Stimulated activated CD8-positive, alpha-beta memory T cell treated with anti-CD3 and anti-CD28 coated beads, Interleukin-4, amount 100 ng/mL, for 1 hour (primary cell): ENCODE measurements at places on chromosomes 1 and 21.
A peak's percentile ranks its signal among the peaks of the same experiment; 100 is the strongest.

- no peak for DNase-seq
Observed at GRCh38 chr1:18107369-18108298, at the start of gene IGSF21. Gene IGSF21, plus strand, starts transcription at chr1:18107798. Its CDS starts 331 bp downstream, at chr1:18108129.

DNA sequence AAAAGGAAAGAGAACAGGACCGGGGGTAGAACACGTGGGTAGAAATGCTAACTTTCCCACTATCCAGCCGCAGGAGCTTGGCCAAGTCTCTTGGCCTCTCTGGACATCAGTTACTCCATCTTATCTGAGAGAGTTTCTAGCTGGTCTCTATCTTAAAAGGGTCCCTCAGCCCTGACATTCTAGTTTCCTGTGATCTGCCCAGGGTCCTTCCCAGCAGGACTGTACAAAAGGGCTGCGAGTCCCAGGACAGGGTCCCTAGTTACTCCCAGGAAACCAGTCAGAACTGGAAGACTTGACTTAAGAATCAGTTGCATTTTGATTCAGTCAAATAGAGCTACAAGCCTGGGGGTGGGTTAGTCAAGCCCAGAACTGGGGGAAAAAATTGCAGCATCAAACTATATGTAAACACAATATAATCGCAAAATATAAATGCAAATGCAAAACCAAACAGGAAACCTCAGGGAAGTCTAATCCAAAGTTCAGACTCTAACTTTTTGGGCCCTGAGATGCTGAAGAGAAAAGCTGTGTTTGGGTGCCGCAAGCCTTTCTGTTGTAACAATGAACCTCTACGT lies 2.9 kb downstream of the ASAP3 start:
- DNase-seq: no peak

GRCh38 chr1:230868736-230869385 lies 540 bp upstream of the C1orf198 start:
- no peak for DNase-seq

- DNase-seq: no peak
Observed at GRCh38 chr1:167916766-167917511, 3.0 kb upstream of the ADCY10 start.

DNA sequence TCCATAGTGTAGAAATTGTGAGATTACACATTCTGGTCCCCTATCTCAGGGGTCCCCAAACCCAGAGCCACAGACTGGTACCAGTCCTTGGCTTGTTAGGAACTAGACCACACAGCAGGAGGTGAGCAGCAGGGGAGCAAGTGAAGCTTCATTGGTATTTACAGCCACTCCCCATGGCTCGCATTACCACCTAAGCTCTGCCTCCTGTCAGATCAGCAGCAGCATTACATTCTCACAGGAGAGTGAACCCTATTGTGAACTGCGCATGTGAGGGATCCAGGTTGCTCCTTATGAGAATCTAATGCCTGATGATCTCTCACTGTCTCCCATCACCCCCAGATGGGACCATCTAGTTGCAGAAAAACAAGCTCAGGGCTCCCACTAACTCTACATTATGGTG lies 229.7 kb upstream of the IRF2BP2 start:
- no peak for DNase-seq

DNA sequence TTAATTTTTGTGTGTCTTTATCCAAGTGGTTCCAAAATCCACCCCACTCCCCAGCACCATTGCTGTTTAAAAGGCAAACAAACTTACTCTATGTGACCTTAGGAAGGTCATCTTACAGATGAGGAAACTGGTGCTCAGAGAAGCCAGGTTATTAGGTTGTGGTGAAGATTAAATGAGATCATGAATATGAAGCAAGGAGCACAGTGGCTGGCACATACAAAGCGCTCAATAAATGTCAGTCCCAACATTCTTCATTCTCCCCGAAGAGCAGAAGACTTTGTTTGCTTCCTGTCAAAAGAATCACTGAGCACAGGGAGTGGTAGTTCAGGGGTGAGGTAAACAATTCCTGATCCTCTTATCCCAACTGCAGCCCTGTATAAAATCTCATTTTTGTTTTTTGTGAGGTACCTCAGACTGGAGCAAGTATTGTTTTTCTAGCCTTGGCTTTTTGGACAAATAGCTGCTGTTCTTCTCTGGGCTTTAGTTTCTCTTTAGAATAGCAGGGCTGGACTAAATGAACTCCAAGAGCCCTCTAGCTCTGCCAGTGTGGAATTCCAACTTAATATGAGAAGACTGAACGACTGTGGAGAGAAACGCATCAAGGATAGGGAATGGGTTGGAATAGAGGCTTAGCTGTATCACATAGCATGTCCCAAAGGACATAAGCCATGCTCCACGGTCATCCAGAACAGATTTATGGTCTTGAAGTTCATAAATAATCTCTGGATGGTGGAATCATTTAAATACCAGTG lies 455.3 kb upstream of the USP24 start:
- no peak for DNase-seq

DNA sequence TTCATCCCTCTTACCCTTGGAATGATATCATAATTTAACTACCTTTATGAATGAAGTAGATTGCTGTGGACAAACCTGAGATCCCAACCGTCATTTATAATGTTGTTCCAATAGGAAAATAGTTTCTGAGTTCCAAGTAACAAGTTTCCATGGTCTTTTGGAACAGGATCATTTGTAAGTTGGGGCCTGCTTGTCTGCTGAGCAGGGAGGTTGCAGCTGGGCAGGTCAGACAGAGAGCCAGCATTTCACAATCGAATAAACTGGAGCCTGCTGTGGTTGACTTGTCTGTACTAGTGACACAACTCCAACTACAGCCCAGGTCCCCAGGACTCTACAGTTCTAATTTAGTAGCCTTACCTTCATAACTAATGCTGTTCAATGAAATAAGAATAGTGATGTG lies 18.6 kb upstream of the RALGPS2 start:
- DNase-seq: no peak

- no peak for DNase-seq
Observed at GRCh38 chr1:244782056-244782455, 53.4 kb upstream of the COX20 start.

DNA sequence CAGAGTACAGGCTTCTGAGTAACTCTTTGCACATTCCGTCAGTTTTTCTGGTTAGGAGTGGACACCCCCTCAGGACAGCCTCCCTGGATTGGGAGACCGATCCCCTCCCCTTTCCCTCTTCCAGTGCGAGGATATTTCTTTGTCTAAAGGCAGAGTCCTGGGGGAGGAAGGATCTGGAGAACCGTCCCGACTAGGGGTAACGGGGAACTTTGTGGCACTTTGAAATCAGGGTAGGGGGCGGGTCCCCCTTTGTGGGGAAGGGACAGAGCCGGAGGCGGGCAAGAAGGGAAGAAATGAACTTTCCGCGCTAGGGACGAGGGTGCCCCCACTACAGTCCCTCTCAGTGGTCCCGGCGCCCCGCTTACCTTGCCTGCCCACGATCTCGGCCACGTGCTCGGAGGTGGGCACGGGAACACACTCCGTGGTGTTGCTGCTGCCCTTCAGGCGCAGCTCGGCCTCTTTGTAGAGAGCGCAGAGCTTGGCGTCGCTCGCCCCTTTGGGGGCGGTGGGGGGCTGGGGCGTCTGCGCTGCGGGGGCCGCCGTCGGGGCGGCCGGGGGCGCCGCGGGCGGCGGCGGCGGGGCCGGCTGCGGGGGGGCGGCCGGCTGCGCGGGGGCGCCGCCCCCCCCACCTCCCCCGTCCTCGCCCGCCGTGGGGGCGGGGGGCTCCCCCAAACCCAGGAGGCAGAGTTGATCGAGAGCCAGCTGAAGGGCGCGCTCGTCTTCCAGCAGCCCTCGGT lies 917 bp downstream of the MEX3A start:
- DNase-seq: no peak

DNA sequence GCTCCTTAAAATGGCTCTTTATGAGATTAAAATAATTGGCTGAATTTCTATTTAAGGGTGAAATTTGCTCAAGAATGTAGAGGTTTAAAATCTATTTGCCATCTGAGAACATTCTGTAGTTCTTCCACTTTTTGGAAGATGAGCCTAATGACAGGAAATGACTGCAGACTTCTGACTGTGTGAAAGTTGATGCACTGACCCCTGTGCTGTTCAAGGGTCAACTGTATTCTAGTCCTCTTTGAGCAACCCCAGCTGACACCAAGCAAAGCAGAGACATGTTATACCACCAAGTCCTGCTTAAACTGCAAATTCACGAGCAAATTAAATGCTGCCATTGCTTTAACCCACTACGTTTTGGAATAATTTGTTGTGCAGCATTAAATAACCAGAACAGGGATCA lies 26.6 kb downstream of the DDAH1 start:
- DNase-seq: no peak

DNA sequence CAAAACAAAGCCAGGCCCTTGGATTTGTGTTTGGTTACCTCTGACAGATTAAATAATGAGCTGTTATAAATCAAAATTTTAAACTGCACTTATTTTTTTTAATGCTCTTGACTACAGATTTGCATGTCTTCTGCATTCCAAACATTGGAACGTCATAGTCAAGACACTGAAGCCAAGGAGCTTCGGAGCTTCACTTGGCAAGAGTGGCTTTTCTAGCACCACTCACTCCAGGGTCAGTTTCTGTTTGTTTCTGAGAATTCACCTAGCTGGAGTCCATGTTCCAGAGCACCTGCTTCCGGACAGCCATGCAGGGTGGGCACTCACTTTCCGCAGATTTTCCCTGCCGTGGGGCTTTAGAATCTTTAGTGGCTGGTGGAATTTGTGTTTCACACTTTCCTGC lies 202.9 kb downstream of the ZP4 start:
- DNase-seq: no peak

DNA sequence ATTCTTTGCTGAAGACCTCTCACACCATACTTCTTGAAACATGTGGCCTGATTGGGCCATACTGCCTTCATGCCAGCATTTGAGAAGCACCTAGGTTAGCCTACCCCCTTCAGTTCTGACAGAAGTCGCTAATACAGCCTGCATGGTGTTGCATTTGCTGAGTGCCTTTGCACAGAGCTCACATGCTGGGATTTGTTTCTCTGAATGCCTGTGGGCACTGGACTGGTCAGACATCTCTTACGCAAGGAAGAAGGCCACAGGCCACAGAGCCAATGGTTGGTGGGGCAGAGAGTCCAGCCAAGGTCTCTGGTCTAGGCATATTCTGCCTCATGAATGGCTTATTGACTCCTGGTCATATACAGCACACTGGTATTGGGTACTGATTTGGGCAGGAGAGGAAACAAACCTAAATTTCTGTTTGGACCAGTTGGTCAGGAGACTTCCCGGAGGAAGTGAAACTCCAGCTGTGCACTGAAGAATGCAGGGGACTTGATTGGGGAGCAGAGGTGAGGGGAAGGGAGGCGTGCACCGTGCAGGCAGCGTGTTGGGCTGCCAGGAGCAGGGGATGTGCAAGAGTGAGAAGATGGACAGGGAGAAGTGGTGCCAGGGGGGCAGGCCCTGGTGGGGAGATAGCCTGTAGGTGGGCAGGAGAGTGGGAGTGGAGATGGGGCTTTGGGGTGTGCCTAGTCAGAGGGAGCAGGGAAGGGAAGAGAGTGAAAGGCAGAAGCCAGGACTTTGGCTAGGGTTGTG lies 18.1 kb downstream of the URB2 start:
- DNase-seq: no peak

GRCh38 chr1:84709131-84709530 lies 18.9 kb upstream of the SSX2IP start:
- no peak for DNase-seq

GRCh38 chr1:183942933-183943693 lies 94.4 kb downstream of the COLGALT2 start:
- DNase-seq: no peak

DNA sequence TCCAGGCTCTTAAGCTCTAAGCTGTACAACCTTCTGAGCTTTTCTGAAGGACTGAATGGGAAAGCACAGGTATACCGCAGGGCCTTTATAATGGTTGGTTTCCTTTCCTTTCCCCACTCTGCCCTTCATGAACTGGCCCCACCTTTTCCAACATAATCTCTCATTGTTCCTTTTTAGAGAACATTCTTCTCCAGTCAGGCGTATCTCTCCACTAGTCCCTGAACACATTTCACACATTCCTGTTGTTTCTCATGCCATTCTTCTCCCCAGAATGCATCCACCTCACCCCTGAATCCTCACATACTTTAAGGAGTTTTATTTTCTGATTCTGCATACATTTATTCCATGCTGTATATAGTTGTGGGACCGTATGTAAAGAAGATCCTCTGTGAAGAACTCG lies 41.3 kb downstream of the PGM1 start:
- no peak for DNase-seq

DNA sequence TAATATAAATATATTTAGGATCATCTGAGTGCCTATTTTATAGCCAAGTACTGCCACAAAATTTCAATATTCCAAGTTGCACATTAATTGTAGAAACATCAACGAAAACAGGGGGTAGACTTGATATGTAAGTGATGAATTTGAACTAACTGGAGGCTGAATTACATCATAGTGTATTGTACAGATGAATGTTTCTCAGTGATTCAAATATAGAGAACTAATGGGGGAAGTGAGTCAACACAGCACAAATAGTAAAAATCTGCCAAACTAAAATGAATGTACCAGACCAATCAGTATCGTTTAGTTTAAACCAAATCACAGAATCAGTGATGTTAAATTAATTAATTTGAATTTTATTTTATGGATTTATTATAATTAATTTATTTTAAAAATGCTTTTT lies 42.8 kb downstream of the RTCA start:
- DNase-seq: no peak

GRCh38 chr1:9687120-9687873 lies 35.8 kb downstream of the PIK3CD start:
- peak; percentile 48 for DNase-seq

- no peak for DNase-seq
Observed at GRCh38 chr21:32578107-32578691, 7.1 kb downstream of the TCP10L start.

DNA sequence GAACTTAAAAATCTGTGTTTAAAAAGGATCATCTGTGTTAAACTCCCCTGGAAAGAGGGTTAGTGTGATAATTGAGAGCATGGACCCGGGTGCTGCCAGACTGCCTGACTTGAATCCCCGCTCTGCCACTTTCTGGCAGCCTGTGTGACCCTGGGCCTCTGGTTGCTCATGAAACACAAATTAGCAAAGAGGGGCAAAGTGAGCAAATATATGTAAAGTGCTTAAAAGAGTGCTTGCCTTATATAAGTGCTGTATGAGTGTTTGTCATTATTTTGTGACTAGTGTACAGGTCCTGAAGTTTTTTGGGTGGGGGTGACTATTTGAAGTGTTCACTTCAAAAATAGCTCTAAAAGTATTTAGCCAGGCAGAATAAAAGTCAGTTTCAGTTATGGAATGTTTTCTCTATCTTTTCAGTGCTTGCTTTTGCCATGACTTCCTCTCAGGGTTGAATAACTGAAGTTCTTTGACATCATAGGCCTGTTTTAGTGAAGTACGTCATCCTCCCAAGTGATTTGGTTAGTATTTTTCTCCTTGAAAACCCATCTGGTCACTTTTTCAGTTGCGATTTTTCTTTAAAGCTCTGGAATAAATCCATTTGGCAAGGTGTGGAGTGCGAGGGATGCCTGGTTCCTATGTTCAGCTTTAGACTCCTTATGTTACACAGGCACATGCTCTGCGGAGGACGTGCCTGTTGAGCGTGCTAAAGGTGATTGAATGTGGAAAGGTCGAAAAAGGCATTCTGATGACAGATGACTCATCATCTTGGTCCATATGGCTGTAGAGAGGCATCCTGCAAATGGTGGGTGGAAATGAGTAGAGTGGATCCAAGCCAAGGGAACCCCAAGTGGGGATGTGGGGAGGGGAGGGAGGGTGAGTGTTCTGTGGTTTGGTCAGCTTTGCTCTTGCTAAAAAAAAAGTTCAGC lies 47.8 kb downstream of the AK4 start:
- no peak for DNase-seq

GRCh38 chr1:67348586-67349252 lies 41.0 kb downstream of the IL12RB2 start:
- no peak for DNase-seq
